ENCODE measurements at places on chromosomes 1 and 21. TPM values are rescaled to one million over a fixed set of nuclear protein-coding genes. Genes with fewer than 3 reads are reported as not detected.

Gene ELOVL1
- 172 TPM for polyA plus RNA-seq

Gene NID1
- 152 TPM for polyA plus RNA-seq

Gene FCRLB
- 1.1 TPM for polyA plus RNA-seq

Gene ELAPOR1
- polyA plus RNA-seq = 0.76 TPM

Gene CHI3L2
- 3.8 TPM for polyA plus RNA-seq

Gene OR14C36
- not detected for polyA plus RNA-seq

Gene OLIG2
- not detected for polyA plus RNA-seq

DNA sequence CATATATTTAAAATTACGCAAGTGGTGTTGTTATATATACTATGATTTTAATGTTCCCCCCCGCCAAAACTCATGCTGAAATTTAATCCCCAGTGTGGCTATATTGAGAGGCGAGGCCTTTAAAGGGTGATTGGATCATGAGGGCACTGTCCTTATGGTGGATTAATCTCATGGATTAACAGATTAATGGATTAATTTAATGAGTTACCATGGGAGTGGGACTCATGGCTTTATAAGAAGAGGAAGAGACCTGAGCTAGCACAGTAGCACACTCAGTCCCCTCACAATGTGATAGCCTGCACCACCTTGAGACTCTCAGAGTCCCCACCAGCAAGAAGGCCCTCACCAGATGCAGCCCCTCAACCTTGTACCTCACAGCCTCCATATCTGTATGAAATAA, 34.8 kb downstream of the C1orf198 start:
- DNase-seq = no peak

- no peak for DNase-seq
These were observed 9.0 kb downstream of the CRP start for GRCh38 chr1:159705251-159705903.

- DNase-seq = peak; percentile 40
These were observed 58.9 kb downstream of the RHOU start for GRCh38 chr1:228794173-228794572.

DNA sequence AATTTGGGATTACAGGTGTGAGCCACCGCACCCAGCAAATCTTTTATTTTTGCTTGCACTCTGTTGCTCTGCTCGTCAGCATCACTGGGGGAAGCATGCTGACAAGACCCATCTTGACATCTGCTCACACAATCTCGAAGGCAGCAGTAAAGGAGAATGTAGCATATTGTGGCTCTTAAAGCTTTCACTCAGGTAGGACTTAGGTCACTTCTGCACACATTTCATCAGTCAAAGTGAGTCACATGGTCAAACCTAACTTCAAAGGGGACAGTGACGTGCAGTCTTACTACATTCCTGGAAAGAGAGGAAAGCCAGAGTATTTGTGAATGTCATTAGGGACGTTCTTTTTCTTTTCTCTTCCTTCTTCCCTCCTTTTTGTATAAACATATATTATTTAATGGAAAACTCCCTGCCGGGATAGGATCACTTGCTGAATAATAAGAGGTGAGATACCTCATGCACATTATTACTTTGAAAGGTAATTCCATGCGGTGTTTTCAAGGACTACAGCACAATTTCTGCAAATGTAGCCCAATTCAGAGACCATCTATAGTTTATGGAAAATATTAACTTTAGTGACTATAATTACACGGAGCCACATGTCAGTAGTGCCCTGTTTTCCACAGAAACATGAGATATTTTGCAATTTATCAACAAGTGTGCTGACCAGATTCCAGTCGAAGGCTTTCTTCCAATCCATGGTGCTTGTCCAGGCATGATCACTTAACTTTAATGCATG, 19.3 kb upstream of the ACBD6 start:
- DNase-seq = peak; percentile 50

- DNase-seq = peak; percentile 53
These were observed 24.7 kb downstream of the HMGCS2 start for GRCh38 chr1:119743776-119744597.

GRCh38 chr1:8540261-8540941, 222.5 kb downstream of the SLC45A1 start:
- peak; percentile 85 for DNase-seq

DNA sequence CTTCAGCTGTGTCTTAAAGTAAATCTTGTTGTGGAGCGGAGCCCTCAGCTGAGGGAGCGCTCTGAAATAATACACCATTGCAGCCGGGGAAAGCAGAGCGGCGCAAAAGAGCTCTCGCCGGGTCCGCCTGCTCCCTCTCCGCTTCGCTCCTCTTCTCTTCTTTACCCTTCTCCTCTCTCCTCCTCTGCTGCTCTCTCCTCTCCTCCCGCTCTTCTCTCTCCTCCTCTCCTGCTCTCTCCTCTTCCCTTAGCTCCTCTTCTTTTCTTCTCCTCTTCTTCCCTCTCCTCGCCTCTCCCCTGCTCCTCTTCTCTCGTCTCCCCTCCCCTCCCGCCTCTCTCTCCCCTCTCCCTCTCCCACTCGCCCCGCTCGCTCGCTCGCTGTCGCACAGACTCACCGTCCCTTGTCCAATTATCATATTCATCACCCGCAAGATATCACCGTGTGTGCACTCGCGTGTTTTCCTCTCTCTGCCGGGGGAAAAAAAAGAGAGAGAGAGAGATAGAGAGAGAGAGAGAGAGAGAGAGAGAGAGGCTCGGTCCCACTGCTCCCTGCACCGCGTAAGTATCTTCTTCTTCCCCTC, at the start of gene PROX1:
Gene PROX1 (plus strand): TSS at position 47 of the 580 bp plus-strand sequence. CDS start 8,563 bp downstream, outside the sequence.
- peak; percentile 92 for DNase-seq

- DNase-seq = no peak
These were observed 22.5 kb downstream of the MMEL1 start for GRCh38 chr1:2610036-2610959.

- DNase-seq = peak; percentile 1
These were observed 114.2 kb downstream of the FCRL5 start for GRCh38 chr1:157438146-157438545.

DNA sequence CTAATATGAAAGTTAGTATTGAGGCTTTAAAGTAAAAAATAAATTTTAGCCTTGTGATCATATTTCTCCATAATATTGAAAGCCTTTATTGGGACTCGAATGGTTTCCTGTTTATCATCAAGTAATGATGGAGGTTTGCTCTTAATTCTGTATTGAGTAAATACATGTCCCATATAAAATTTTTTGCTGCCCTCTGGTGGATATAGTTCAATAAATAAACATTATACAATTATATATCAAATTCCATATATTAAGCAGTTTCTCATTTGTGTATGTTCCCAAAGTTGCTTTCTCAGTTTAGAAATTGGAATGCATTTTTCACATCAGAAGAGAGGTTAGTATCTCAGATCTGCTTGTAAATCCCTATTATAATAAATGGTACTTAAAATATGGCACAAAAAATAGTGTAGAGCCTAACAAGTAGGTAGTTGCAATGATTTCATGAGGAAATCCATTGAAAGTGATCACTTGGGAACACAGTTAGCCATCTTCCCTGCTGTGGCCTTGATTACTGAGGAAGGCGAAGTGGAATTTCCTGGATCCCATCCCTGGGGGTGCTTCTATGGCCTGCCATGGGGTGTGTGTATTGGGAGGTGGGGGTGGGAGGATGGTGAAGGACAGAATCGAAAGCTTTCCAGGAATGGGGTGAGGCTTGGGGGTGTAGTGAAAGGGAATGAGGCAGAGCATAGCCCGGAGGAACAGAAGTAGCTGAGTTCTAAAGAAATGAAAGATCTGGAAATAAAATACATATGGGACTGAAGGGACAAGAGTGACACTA, 84.1 kb upstream of the C21orf91 start:
- DNase-seq = peak; percentile 73

DNA sequence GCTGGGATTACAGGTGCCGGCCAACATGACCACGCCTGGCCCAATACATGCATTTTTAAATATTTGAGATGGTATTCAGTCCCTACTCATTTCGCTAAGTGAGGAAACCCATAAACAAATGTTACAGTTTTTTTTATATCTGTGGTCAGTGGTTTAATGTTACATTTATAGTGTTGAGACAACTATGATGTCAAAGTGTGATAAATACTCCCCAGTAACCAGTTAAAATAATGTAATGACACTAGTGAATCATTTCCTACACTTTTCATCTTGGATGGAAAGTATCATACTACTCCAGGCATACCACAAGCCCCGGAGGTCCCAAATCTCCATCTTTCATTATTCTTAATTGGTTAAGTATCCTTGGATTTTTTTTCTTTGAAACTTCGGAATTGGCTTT, 87.5 kb upstream of the KIF26B start:
- DNase-seq = peak; percentile 39

- DNase-seq = no peak
These were observed 1.7 kb upstream of the TRIM33 start for GRCh38 chr1:114512595-114513280.

DNA sequence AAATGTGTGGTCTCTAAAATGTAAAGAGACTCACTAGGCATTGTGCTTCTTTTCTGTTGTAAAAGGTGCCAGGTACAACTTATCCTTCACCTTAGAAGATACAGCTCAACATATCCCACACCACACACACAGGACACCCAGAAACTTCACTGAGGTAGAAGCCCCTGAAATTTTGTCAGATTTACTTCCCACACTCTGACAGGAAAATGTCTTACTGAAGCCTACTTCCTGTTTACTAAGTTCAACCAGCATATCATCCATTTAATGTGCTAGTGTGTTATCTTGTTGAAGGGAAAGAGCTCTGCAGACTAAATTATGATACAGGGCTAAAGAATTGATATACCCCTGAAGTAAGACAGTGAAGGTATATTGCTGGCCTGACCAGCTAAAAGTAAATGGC, 39.9 kb upstream of the INSL5 start:
- no peak for DNase-seq

DNA sequence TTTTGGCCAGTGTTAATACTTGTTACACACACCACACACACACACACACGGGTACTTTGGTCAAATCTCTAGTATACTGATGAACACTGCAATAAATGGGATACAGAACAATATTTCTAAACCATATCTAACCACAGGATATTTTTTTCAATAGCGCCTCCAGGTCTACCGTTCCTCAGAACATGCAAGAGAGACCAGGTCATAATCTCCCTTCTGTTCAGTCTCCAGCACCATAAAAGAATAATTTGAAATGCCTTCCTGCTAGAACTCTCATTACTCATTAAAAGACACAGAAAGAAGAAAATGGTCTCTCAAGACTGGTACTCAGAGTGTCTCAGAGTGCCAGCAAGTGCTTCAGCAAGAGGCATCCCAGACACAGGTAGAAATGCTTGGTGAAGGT, 11.5 kb upstream of the SLC44A3 start:
- no peak for DNase-seq

- no peak for DNase-seq
These were observed 35.4 kb downstream of the RSPH1 start for GRCh38 chr21:42460391-42461184.

- no peak for DNase-seq
These were observed 281.6 kb downstream of the TPR start for GRCh38 chr1:186093437-186093836.

- no peak for DNase-seq
These were observed 213.7 kb upstream of the CSF3R start for GRCh38 chr1:36696261-36696940.

GRCh38 chr1:184912392-184912791, 61.9 kb downstream of the NIBAN1 start:
- peak; percentile 13 for DNase-seq

DNA sequence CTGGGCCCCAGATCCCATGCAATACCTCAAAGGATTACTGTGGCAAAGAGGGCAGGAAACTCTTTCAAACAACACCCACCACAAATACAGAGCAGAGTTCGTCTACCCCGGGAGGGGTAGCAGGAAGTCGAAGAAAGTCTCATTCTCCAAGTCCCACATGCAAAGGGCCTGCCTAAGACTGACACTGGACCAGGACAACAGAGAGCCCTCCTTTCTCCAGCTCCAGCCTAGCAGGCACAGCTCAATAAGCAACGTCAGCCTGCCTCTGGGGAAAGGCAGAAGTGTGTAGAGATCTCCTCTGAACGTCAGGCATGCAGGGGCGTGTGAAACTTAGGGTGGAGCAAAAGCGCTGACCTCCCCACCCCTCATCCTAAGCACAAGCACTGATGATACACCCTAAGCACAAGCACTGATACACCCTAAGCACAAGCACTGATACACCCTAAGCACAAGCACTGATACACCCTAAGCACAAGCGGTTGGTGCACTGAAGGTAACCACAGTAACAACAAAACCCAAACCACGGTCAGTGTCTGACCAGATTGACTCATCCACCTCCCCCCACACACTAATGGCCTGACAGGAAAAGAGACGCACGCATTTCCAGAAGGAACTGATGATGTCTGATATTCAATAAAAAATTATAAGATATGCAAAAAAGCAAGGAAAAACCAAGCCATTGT, 1.3 kb downstream of the KRTAP12-3 start:
- no peak for DNase-seq

DNA sequence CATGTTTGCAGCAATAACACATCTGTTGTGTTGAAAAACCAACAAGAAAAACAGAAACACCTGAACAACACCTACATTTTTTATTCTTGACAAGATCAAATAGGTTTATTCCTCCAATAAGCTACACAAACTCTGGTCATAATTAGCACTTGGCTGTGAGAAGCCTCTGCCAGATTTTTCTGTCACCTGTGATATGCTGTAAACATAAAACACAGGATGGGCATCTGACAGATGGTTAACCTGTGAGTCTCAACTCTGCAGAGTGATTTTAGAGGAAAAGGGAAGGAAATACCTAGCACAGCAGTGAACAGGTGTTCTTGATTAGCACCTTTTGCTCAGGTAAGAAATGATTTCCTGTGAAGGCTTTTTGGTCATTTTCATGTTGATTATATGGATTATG, 175.4 kb upstream of the COA6 start:
- no peak for DNase-seq

DNA sequence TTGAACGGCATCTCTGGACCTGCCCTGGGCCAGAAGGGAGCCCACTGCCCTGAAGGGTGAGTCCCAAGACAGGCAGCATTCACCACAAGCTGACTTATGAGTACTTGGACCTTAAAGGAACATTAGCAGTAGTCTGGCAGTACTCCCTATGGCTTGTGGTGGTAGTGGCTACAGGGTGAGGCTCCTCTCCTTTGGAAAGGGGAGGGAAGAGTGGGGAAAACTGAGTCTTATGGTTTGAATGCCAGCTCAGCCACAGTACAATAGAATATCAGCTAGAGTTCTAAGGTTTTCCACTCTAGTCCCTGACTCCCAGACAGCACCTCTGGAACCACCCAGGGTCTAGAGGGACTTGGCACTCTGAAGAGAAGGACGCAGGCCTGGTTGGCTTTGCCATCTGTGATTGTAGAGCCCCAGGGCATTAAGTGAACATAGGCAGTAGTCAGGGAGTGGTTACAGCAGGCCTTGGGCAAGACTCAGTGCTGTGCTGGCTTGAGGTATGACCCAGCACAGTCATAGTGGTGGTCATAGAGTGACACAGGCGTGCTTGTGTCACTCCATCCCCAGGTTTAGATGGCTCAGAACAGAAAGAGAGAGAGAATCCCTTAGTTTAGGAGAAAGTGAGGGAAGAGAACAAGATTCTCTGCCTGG, 31.0 kb downstream of the CD53 start:
- DNase-seq = no peak
